ENCODE measurements at places on chromosomes 13 and 19. TPM values are rescaled to one million over a fixed set of nuclear protein-coding genes. Genes with fewer than 3 reads are reported as not detected.

Gene SWSAP1
- total RNA-seq = 3.4 TPM

Gene MZF1
- total RNA-seq = 20.6 TPM

Gene ZNF530
- 10.8 TPM for total RNA-seq

Gene PPM1N
- 3.2 TPM for total RNA-seq

Gene LENG9
- 5.3 TPM for total RNA-seq

Gene LHFPL6
- 0.13 TPM for total RNA-seq

Gene TEAD2
- total RNA-seq = not detected

Gene TMEM221
- not detected for total RNA-seq

Measured in activated CD8-positive, alpha-beta T cell treated with anti-CD3 and anti-CD28 coated beads, Interleukin-2, amount 10 ng/mL, durations not matched to agents 7 days and 5 days (primary cell).